ENCODE measurements at places on chromosomes 6 and 20.

DNA sequence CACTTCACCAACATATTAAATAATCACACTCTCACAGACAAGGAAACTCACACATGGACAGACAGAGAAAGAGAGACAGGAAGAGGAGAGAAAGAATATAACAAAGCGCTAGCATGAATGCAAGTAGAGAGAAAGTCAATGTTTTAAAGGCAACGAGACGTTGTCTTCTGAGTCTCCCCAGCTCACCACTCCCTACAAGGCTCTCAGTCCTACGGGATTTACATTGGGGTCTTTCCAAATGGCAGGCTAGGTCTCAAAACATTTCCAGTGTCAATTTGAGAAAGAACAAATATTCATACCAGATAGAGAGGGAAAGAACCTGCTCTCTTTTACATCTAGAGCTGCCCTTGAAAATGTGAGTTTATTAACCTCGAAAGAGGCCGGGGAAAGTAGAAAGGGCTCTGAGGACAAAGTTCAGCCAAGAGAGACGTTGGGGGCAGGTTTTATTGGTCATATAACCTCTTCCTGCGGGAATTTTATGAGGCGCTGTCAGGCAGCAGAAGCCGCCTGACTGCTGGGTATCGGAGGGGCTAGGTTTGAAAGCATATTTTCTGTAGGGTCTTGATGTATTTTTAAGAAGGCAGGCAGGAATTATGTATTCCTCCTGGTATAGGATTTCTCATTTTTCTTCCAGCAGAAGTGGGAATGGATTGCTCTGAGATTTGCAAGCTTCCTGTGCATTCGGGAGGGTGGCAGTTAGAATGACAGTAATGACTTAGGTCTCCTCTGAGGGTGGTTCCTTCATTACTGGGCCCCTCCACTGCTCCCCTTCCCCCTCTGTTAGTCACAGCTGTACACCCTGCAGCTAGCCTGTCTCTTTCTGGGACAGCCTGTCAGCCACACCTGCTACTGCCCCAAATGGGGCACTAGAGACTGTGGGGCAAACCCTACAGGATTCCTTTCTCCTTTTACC is 34.4 kb upstream of the KIF16B start:
- no peak for DNase-seq

DNA sequence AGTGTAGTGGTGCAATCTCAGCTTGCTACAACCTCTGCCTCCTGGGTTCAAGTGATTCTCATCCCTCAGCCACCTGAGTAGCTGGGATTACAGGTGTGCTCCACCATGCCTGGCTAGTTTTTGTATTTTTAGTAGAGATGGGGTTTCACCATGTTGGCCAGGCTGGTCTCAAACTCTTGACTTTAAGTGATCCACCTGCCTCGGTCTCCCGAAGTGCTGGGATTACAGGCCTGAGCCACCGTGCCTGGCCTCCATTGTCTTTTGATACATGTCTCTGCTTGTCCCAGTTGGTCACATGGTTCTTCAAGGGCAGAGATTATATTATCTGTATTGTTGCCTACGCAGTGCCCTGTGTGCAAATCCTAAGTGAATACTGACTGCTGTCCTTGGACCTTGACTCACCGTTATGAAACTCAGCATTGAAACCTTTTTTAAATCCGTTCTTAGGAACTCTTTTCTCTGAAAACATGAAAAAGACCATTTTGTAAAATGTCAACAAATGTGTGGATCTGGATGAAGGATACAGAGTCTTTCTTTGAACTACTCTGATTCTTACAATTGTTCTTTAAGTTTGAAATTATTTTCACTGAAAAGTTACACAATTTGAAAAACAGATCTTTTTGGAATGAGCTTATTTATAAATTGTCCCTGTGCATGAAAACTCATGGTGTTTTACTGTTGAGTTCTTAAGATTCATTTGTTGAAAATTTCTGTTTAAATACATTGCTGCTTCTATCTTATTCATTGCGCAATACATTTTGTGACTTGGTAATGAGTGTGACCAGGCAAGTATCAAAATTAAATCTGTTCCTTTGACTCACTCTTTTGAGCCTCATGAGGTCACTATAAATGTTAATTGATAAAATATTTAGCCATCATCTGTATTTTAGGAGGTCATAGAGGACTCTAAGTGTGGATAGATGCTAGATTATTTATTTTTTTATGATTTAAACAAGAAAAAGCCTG is 293.5 kb downstream of the UTRN start:
- no peak for DNase-seq

- DNase-seq = peak; percentile 44
These were observed 647 bp downstream of the AK9 start for GRCh38 chr6:109690373-109690736.

DNA sequence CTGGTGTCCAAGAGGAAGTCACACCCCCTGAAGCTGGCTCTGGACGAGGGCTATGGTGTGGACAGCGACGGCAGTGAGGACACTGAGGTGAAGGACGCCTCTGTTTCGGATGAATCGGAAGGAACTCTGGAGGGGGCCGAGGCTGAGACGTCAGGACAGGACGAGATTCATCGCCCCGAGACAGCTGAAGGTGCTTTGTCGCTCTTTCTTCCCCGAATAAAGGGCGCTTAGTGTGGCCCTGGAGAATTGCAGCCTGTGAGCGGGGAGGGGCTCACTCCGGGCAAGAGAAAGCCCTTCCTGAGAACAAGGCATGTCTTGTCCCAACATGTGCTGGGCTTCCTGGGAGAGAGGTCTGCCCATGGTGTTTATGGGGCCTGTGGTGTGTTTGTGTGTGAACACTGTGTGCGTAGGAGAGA is 41.4 kb downstream of the MYT1 start:
- no peak for DNase-seq

DNA sequence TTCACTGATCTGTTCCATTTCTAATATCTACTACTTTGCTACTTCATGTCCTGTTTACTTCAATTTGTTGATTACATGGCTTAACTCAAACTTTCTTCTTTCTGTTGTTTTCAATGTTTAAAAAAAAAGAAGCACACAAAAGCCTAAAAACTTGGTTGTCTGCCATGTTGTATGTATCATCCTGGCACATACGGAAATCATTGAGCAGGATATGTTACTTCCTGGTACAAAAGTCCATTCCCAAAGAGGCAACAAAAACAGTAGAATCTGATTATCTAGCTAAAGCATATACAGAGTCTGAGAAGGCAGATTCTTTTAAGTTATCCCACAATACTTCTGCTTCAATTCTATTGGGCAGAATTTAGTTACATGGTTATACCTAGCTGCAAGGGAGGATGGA is 14.5 kb upstream of the COL12A1 start:
- DNase-seq = no peak
